Left lobe of liver (tissue), 2 donors: ENCODE measurements at places on chromosomes 4 and X.

- DNase-seq: no peak
Observed at GRCh38 chr4:181018472-181018871, 1224.7 kb upstream of the TENM3 start.

- no peak for DNase-seq
Observed at GRCh38 chrX:39487166-39487968, 610.4 kb downstream of the BCOR start.

DNA sequence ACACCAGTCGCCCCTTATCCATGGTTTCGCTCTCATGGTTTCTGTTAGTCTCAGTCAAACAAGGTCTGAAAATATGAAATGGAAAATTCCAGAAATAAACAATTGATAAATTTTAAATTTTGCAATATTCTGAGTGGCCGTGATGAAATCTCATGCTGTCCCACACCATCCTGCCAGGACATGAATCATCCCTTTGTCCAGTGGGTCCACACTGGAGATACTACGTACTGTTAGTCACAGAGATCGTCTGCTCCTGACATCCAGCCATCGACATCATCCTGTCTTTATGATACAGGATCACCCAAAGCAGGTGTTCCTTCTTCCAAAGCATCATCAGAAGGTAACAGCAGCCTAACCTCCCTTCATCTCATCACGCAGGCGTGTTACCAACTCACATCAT, 76.5 kb upstream of the MSX1 start:
- no peak for DNase-seq

DNA sequence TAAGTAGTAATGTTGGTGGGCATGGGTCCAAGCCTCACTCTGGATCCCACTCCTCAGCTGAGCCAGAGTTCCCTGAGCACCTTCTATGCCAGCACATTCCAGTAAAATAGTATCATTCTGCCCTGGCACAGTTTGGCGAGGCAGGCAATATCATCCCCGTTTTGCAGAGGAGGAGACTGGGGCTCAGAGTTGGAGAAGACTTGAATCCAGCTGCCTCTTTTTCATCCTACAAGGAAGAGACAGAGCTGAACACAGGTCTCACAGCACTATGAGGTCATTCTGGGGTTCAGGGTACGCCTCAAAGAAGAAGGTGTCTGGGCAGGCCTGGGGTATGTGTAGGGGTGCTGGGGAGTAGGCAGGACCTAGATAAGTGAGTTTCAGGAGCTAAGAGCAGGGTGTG, 103.9 kb upstream of the STX18 start:
- DNase-seq: no peak
